ENCODE measurements at places on chromosomes 11 and 22. TPM values are rescaled to one million over a fixed set of nuclear protein-coding genes. Genes with fewer than 3 reads are reported as not detected.

DNA sequence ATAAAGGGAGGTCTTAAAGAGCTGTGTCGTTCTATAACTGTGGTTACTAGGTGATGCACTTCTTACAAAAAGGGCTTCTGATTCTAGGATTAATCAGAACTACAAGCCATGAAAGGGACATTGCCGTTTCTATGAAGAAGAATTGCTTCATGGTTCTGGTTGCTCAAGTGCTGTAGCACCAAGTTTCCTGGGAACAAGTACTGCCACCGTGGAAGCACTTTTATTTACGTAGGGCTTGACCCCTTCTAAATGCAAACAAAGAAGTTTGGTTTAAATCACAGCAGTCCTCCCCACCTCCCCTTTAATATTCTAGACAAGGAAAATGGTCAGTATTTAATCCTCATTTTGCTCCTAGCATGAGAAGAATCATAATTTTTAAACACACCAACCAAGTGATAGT, 9.8 kb downstream of the YAP1 start:
- no peaks in the 10 kb centered on the region for H3K4me1 ChIP-seq
- peaks cover 49% of the 10 kb centered on the region for H3K27me3 ChIP-seq
- no peak overlapping the region for H3K27ac ChIP-seq
- peaks cover 2% of the 10 kb centered on the region for H3K36me3 ChIP-seq

DNA sequence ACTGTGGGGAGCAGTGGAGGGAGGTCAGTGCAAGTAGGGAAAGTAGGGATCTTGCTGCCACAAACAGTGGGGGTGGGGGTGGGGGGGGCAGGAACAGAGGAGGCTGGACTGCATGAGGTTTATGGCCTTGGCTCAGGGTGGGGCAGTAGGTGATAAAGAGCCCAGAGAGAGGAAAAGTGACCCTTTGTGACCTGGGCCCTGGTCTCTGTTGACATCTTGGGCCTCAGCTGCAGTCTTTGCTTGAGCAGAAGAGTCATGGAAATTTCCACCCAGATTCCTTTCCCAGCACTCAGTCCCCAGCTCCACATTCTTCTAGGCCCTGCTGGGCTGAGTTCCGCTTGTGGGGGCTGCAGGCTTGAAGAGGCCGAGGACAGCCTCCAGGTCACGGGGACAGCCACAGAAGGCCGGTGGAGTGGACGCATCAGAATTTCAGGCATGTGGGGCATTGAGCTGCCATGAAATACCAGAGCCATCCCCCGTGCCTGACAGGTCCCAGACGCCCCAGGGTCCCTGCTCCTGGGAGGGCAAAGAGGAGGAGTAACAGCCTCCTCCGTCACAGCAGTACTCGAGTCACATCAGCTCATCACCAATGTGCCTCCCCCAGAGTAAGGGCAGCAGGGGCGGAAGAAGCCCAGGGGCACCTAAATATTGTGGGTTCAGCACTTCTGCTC, 9.7 kb upstream of the MALAT1 start:
- H3K27ac ChIP-seq, result peak overlapping the region; percentile 77
- DNase-seq, result no peak
- no peak overlapping the region for H3K4me3 ChIP-seq
- peaks cover 28% of the 10 kb centered on the region for H3K4me1 ChIP-seq
- H3K27me3 ChIP-seq, result no peaks in the 10 kb centered on the region

CHEK2 gene
- 8.3 TPM for total RNA-seq

TRIM49 gene
- not detected for total RNA-seq

- H3K4me3 ChIP-seq, result peak overlapping the region; percentile 100
- peaks cover 69% of the 10 kb centered on the region for H3K4me1 ChIP-seq
- no peak for DNase-seq
- no peaks in the 10 kb centered on the region for H3K27me3 ChIP-seq
Measured at GRCh38 chr11:65423516-65424204, 1.1 kb downstream of the NEAT1 start.

MPZL2 gene
- 0.99 TPM for total RNA-seq

NDUFA6 gene
- 47.6 TPM for total RNA-seq

CDC45 gene
- total RNA-seq, result 0.37 TPM

- peaks cover 22% of the 10 kb centered on the region for H3K4me1 ChIP-seq
- no peaks in the 10 kb centered on the region for H3K27me3 ChIP-seq
- no peaks in the 10 kb centered on the region for H3K36me3 ChIP-seq
- no peak for DNase-seq
Measured at GRCh38 chr22:47000888-47001287, 238.4 kb downstream of the TBC1D22A start.

Data from T-helper 17 cell (primary cell).